ENCODE measurements at places on chromosomes 16 and 17.

DNA sequence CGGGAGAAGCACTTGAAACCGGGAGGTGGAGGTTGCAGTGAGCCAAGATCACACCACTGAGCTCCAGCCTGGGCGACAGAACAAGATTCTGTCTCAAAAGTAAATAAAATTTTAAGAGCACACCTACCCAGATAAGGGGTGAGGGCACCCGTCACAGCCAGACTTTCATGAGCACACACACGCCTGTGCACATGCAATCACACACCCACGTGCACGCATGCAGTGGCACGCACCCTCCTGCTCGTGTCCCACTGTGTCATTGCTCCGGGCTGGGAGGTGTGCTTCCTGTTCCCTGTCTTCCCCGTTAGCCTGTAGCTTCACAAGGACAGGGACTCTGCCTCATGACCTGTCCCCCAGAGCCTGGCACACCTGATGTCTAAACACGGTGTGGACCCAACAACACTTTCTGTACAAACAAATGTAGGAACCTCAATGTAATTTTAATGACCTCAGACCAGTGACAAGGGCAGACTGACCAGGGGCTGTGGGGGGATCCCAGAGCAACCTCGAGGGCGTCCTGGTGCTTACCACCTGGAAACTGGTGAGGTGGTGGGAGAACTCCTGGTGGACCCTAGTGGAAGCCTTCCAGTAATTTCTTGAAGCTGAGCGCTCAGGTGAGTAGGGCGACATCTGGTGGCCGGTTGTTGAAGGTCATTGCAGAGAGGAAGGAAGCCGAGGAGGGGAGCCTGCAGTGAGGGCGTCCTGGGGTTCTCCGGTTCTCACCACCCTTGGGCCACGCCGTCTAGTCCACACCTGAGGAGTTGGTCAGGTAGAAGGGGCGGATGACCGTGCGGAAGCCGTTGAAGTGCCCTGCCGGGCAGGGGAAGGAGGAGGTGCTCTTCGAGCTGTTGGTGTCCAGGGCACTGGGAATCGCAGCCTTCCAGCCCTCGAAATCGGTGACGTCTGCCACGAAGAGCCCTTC, 8.6 kb downstream of the LGALS3BP start:
- DNase-seq: peak; percentile 29

DNA sequence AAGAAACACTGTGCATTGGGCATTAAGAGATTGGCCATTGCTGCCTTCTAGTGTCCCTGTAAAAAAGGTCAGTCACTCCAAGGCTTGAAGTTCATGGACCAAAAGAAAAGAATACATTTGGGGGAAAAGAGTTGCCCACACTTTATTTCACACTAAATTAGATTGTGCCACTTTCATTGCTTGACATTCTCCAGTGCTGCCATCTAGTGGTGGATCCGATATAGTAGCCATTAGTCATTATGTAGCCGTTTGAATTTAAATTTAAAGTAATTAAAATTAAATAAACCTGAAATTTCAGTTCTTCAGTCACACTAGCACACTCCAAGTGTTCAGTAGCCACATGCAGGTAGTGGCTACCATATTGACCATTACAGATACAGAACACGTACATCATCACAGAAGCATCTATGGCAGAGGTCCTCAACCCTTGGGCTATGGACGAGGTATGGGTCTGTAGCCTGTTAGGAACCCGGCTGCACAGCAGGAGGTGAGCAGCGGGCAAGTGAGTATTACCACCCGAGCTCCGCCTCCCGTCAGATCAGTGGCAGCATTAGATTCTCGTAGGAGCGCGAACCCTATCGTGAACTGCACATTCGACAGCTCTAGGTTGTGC, 21.9 kb upstream of the CDH5 start:
- DNase-seq: no peak

DNA sequence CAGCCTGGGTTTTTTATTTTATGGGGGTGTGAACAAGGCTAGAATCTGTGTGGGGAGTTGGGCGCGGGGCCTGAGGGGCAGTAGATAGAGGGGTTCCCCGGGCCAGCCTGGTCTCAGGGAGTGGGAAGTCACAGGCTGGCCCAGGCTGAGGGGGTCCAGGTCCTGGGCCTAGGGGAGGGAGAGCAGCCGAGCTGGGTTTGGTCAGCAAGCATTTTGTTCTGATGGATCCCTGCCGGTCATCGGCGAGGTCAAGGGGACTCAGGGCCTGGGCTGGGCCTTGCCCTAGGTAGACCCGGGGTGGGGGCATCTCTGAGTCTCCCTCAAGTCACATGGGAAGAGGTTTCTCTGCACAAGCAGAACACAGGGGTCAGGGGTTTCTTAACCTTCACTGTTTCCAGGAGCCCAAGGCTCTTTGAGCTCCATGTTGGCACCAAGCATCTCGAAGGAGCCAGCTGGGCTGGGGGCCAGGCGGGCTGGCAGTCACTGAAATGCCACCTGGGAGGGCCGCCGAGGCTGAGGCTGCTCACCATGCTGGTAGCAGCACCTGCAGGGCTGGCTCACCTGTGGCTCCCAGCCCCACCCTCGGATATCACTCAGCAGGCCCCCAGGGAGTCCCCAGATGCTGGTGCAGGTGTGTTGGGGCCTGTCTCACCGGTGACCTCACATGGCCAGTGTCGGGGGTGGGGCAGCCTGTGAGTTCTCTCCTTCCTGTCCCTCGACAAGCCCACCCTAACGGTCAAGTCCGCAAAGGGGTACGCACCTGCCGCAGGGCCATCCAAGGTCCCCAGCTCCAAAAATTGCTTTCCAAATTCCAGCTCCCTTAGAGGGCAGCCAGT, 41.0 kb downstream of the SLC7A5 start:
- no peak for DNase-seq

DNA sequence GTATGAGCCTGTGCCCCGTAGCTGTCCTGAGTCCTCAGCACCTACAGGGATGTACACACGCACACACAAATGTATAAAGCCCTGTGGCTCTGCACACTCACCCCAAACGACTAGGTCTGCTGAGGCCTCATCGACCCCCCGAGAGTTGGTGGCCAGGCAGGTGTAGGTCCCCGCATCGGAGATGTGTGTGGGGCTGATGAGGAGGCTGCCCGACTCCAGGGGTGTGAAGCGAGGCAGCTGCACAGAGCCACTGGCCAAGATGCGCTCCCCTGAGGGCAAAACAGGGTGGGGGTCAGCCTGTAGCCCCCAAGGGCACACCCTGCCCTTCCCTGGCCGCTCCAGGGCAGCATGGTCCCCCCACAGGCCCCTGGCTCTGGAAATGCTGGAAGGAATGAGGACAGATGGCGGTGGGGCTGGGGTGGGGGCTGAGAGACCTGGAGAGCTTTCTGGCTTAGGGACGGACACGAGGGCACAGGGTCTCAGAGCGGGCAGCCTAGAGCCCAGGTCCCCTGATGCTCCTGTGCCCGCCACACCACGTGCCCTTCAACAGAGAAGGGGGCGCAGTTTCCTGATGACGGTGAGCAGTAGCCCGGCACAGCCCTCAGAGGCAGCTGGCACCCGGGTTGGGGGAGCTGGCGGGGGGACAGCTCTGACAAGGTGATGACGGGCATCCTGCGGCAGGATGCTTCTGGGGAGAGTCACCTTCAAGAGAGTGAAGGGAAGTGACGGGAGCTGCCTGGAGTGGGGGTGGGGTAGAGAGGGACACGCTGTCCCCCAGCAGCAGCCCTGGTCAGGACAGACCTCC, 119.8 kb upstream of the CDC42EP4 start:
- no peak for DNase-seq

DNA sequence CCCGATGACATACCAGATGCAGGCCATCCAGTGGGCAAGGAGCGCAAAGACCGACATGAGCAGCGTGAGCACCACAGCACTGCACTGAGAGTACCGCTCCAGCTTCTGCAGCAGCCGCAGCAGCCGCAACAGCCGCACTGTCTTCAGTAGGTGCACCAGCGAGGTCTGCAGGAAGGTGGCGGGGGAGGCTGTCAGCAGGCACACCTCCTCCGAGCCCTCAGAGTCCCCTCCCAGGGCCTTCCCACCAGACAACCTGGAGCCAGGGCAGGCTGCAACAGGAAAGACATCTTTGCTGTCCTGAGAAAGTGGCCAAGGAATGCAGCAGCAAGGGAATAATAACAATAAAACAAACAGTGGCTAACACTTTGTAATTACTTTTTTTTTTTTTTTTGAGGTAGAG, 9.1 kb downstream of the KCNH4 start:
- no peak for DNase-seq

DNA sequence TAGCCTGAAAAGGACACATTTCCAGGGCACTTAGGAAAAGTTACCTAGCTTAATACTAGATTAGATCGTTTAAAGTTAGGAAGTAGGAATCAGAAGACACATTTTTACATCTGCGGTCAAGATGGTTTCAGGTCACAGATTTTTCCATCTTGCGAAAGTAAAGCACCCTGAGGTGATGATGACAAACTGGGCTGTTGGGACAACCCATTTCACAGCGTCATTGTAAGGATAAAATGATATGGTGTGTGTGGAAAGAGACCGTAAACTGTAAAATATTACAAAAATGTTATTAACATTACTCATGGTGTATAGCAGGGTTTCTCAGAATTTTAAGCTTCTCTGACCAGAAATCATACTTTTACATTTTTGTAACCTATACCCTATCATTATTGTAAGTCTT, 10.1 kb upstream of the MAP2K6 start:
- DNase-seq: peak; percentile 17

- no peak for DNase-seq
These were observed 25.1 kb upstream of the MMD start for GRCh38 chr17:55446581-55447205.

DNA sequence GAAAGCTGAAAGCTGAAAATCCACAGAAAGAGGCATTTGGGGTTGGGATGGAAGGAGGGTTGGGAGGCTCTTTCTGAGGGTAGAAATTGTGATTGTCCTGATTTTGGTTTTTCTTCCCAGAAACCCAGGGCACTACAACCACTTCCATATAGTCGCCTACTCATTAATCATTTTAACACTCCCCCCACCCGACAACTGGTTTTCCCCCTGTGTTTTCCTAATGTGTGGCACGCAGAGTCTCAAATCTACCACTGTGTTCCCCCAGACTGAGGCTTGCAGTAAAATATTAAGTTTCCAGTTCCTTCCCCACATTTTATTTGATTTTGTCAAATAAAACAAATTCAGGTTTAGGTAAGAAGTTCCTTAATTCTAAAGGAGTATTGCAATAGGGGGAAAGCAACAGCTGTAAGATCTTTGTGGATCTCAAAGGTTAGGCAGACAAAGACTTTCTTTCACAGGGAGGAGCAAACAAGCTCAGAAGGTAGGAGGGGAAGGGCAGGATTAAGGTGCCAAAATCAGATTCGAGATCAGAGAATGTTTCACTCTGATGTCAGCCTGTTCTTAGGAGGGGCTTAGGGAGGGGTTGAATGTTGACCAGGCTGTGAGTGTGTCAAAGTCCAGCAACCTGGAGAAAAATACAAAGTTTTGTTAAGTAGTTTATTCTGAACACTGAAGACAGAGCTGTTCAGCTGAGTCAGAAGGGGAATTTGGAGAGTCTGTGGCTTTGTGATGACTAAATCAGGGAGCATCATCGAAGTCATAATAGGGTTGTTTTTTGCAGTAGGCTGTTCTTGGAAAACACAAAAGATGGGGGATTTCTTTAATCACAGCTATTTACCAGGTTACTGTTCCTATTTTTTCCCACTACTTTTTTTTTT, 3.6 kb downstream of the ZNF267 start:
- DNase-seq: peak; percentile 55

DNA sequence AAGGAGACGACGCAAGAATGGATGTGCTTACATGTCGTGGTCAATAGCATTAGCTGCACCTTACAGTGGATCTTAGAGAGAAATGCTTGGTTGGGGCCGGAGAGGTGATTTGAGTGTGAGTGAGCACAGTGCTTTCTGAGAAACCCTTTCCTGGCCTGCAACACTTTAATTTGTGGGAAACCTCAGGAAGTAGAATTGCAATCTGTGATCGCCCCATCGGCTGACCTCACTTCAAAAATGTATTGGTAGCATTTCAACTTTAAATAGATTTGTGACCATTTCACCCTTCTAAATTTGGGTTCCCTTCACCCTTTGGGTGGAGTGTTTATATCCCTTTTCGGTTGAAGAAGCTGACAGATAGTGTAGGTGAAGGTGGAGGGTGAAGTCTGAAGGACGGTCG, 13.2 kb downstream of the PRKCB start:
- DNase-seq: no peak

- DNase-seq: no peak
These were observed 216.4 kb upstream of the CIBAR2 start for GRCh38 chr16:85328676-85329058.

- DNase-seq: no peak
These were observed 39.2 kb downstream of the KSR1 start for GRCh38 chr17:27495460-27495859.

- no peak for DNase-seq
These were observed 6.2 kb downstream of the PLCG2 start for GRCh38 chr16:81785138-81785924.

DNA sequence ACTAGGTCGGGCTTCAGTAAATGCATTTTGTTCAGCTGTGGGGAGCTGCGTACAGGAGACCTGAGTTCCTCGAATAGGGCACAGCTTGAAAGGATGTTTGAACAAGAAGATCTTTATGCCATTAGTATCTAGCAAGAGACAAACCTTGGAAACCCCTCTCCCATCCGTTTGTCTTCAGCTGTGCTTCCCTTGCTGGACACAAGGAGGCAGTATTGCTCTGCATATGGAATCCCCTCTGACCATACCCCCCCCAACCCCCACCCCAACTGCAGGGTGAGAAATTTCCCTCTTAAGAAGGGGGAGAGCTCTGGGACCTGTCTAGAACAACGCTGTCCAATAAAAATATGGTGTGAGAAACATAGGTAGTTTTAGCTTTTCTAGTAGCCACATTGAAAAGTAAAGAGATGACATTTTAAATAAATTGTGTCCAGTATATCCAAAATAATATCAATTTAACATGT, 1.6 kb downstream of the MRM1 start:
- no peak for DNase-seq

GRCh38 chr17:77807746-77808441, 150.6 kb upstream of the TNRC6C start:
- no peak for DNase-seq

DNA sequence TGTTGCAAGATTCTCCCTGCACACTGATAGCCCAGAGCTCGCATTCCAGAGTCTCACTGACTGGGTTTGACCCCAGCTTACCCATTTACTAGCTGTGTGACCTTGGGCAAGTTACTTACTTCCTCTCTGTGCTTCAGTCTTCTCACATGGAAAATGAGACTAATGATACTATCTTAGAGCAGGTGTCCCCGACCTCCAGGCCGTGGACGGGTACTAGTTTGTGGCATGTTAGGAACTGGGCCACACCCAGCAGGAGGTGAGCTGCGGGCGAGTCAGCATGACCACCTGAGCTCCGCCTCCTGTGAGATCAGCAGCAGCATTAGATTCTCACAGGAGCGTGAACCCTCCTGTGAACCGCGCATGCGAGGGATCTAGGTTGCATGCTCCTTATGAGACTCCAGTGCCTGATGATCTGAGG, 15.8 kb downstream of the ANKFY1 start:
- no peak for DNase-seq
